CD4-positive, alpha-beta T cell treated with Interleukin-4 for 1 hour (primary cell): ENCODE measurements at places on chromosomes 4 and X.

DNA sequence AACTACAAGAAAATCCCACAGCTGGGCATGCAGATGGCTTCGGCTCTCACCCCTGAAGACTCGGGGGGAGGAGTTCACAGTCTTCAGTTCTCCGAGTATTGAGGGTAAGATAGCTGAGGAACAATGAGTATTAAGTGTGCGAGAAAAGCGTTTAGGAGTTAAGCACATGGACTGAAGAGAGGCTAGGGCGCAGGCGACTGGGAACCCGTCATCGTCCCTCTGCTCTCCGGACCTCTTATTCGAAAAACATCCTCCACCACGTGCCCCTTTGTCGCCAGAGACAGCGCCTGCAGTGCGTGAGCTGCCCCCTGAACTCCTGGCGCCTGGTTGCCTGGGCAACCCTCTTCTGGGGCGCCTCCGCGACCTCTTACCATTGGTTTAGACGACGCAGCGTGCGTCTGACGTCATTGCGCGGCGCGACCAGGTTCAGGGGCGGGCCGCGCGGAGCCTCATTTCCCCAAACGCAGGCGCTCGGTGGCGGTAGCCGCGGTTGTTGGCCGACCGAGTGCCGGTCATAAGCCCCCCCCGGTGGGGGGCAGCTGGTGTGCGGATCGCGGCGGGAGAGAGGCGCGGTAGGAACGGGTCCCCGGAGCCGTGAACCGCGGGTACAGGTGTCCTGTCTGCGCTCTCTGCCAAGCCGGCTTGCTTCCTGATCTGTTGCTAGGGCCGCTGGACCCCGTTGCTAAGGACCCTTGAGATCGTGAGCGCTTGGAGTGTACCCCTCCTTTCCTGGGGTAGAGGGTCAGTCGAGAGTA lies at the start of gene PACRGL:
Gene PACRGL (plus strand): TSS at position 452 of the 755 bp plus-strand sequence. CDS start 4,024 bp downstream, outside the sequence.
- DNase-seq, result peak; percentile 93

DNA sequence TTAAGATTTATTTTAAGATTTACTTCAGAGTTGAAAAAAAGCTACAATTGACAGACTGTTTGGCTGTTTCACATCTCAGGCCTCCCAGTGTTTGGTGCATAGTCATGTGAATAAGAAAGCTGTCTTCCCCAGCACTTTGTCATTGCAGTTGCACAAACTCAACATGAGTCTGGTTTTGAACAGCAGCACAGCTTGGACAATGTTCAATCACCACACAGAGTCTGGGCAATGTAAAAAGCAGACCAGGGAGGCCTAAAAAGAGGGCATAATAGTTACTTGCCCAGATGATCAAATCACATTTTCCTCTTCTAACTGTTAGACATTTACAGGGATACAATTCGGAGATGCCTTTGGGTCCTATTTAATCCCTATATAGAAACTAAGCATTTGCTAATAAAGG lies 1055.0 kb downstream of the RPA4 start:
- no peak for DNase-seq

DNA sequence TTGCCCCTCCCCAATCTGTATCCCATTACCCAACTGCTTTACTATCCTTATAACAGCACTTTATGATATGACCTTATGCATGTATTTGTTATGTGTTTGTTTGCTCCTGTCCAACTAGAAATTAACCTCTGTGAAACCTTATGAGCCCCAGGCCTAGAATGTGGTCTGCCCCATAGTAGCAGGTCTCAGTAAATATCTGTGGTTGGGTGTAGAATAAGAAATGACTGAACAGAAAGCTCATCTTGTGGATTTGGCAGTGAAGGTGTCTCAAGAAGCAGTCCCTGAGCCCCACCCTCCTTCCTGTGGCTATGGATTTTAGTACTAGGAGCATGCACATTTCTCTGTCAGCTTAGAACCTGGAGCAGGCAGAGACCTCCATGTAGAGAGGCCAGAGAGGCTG lies 229.0 kb upstream of the LCORL start:
- no peak for DNase-seq

- no peak for DNase-seq
Observed at GRCh38 chrX:67612231-67612630, 68.4 kb downstream of the AR start.

- DNase-seq, result no peak
Observed at GRCh38 chr4:152997771-152998487, 61.8 kb downstream of the FHDC1 start.

GRCh38 chr4:186918466-186918865 lies 194.8 kb upstream of the FAT1 start:
- no peak for DNase-seq
